ENCODE measurements at places on chromosomes 16 and 17. TPM values are rescaled to one million over a fixed set of nuclear protein-coding genes. Genes with fewer than 3 reads are reported as not detected.

Gene TBC1D3
- total RNA-seq: 0.07 TPM

Gene SCN4A
- 0.20 TPM for total RNA-seq

Gene WNT3
- 3.6 TPM for total RNA-seq

Gene SLC5A10
- total RNA-seq: 0.26 TPM

Gene TP53TG3C
- total RNA-seq: not detected

Gene ADORA2B
- 14.4 TPM for total RNA-seq

Gene SLC46A1
- 17.6 TPM for total RNA-seq

Gene STAT3
- total RNA-seq: 71.8 TPM

Gene SLC6A2
- not detected for total RNA-seq

Gene C16orf89
- not detected for total RNA-seq

Gene TAT
- total RNA-seq: 0.04 TPM

Gene CALB2
- 4.5 TPM for total RNA-seq

Gene MBTPS1
- total RNA-seq: 45.7 TPM

Gene KRT24
- not detected for total RNA-seq

Gene TUBG2
- total RNA-seq: 23.2 TPM

Measured in A549 treated with Mapracorat at 1 μM for 4 hours (cell line).